Heart left ventricle (tissue), 16 donors: ENCODE measurements at places on chromosomes 6 and 20.

- DNase-seq: no peak
Measured at GRCh38 chr20:23437126-23437899, 2.2 kb upstream of the CSTL1 start.

GRCh38 chr6:34346175-34347119 lies 46.0 kb downstream of the NUDT3 start:
- no peak for DNase-seq

DNA sequence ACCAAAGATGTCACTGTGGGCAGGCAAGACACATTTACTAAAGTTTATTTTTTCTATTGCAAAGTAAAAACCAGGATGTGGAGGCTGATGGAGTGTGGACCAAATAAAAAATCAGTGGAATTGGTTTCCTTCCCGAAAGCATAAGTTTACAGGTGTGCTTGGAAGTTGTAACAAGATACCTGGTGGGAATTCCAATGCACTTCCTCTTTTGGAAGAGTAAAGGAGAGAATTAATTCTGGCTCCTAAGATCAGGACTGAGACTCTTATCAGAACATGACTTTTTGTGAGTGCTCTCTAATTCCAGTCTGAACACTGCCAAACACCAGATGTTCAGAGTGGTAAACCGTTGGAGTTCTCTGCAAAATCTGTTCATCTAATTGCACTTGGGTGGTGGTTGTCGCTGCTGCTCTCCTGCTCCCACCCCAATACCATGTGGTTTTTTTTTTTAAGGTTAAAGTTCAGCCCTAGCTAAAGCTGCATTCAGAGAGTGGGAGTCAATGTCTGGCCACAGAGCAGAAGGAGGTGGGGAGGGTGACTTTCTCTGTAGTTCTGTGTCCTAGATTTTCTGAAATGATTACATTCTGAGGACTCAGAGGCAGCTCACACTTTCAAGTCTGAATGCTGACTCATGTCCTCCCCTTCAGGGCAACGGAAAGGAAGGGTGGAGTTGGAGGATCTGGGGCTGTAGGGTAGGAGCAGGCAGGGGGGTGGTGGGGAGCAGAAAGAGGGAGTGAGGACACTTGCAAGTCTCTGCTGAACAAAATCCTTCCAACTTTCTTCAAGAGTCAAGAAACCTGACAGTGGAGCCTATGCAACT lies 275.8 kb upstream of the PRDM1 start:
- DNase-seq: peak; percentile 49

DNA sequence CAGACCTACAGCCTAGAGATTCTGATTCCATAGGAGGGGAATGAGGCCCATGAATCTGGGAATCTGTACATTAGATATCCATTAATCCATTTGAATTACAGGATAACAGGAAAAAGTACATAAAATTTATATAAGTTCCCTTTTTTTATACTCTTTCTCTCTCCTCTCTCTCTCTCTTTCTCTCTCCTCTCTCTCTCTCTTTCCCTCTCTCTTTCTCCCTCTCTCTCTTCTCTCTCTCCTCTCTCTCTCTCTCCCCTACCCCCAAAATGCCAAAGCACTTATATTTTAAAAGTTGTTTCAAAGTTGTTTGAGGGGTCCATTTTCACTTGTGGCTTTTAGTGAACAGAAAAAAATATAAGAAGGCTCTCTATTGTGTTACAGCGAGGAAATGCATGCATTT lies 15.1 kb downstream of the TSHZ2 start:
- DNase-seq: no peak

DNA sequence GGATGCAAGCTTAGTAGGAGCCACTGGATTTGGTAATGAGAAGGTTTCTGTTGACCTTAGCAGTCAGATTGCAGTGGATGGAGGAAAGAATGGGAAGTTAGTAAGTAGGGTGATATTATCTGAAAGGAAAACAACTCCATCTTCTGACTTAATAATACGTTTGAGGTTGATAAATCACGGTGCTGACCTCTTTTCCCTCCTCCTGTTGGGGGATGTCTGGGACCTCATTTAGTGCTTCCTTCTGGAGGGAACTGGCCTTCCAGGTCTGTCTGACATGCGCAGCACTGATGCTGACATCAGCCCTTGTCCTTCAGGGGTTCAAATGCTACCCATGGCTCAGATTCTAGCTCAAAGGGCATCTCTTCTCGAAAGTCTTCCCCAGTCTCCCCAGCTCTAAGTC lies 48.2 kb upstream of the AKAP12 start:
- no peak for DNase-seq

DNA sequence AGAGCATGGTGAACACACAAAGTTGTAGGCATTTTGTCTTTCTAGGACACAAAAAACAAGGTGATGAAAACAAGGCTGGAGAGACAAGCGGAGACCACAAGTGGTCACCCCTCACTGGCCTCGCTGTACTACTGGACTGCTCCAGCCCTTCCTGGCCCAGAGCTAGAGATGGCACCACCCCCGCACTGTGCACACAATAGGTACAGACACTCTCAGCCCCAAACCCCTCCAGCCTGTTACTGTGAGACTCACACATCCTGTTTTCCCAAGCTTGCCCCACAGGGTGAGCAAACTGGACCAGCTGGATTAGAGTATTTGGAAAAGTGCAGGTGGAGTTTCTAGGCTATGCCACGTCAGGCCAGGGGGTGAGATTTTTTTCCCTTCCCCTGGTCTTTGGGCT lies 8.4 kb upstream of the ZSWIM1 start:
- DNase-seq: no peak

DNA sequence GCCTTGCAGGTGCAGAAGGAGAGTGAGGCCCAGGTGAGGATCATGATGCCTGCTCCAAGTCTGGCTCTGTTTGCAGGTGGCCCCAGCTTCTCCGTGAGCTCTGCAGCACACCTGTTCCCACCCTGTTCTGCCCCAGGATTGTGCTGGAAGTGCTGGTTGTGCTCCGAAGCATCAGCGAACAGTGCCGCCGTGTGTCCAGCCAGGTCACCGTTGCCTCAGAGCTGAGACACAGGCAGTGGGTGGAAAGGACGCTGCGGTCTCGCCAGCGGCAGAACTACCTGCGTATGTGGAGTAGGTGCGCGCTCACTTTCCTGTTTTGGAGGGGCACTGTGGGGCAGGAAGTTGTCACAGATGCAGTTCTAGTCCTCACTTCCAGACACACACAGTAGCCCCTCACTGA lies 25.0 kb downstream of the ERMARD start:
- no peak for DNase-seq

DNA sequence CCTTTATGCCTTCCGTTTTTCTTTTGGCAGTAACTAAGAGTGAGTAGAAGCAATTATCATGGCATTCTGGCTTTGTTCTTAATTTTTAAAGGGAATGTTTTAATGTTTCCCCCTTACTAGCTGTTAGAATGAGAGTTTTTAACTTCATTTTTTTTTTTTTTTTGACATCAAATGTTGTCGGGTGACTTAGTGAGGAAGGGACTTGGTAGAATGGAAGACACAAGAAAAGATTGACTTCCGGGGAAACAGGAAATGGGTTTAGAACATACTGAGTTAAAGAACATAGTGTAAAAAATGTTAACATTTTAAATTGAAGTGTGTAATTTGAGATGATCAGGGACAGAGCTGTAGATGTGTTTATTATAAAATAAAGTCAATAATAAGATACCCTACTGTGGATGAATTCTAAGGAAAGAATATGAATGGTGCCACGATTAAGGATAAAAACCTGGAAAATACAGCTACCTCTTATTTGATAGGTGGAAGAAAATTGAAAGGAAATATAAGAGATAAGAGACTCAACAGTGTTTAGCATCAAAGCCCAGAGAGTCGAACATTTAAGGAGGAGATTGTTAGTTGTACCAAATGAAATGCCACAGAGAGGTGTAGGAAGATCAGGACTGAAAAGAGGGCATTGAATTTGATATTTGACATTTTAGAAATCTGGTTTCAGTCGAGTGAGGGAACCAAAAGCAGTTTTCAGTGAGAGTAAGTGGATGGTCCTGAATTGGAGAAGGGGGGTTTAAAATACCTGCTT lies 9.4 kb downstream of the HSF2 start:
- DNase-seq: no peak

- no peak for DNase-seq
Measured at GRCh38 chr6:51479296-51479695, 608.1 kb downstream of the PKHD1 start.

DNA sequence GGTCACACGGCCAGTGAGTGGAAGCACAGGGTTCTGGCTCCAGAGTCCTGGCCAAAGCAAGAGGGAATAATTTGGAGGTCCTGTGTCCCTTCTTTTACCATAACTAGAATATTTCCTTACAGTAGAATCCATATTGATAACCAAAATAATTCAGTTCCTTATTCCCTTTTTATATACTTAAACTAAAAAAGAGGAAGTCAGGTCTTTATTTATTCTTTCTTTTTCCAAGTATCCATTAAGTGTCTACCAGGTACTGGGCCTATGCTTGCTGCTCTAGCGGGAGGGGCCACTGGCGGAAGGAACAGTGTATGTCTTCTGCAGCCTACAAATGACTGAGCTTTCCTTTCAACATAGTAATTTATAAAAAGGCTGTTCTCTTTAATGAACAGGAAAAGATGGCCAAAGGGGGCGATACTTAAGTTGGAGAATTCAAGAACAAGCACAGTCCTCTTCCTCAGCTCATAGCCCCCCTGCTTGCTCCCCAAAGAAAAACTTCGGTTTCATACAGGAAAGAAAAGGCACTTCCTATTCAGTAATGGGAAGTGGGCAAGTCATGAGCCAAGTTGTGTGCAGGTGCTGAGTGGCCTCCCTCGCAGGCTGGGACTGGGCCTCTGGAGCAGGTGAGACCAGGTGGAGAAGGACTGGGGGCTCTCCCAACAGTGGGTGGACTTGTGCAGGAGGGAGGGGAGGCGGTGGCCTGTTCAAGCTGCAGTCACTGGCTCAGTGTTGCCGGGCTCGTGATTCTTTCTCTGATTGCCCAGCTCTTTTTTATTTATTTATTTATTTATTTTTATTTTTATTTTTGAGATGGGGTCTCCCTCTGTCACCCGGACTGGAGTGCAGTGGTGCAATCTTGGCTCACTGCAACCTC lies 110.9 kb downstream of the ARMC2 start:
- DNase-seq: no peak

GRCh38 chr6:63538550-63538949 lies 33.7 kb upstream of the LOC128125822 start:
- no peak for DNase-seq

DNA sequence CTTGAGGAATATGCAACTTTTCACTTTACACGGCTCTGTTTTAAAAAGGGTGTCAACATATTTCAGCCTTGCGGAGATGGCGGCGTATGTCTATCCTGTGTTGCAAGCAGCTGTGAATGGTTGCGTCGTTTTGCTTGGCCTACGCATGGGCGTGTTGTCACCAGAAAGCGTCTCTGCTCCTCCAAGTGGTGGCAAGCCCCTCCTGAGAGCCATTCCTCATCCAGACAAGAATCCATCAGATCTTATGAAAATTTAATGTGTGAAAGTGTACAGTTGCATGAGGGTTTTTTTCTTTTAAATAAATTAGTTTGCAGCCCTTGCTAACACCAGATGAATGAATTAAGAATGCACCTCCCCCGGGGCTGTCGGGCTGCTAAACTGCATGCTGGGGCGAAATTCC lies 114.4 kb downstream of the PHACTR3 start:
- no peak for DNase-seq

GRCh38 chr20:58604128-58604881 lies 46.8 kb upstream of the STX16 start:
- no peak for DNase-seq

DNA sequence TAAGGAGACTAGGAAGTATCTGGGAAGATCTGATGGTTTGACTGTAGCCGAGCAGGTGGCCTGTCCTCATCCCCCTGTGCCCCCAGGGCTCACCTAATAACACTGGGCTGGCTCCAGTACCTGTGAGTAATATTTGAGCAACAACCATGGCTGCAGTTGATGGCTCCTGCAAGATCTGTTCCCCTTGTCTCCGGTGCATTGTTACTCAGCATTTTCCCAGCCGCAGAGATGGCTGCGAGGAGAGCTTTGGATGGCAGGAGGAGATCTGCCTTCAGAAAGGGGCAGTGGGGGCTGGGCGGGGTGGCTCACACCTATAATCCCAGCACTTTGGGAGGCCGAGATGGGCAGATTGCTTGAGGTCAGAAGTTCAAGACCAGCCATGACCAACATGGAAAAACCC lies 39.3 kb downstream of the PTK7 start:
- DNase-seq: no peak

DNA sequence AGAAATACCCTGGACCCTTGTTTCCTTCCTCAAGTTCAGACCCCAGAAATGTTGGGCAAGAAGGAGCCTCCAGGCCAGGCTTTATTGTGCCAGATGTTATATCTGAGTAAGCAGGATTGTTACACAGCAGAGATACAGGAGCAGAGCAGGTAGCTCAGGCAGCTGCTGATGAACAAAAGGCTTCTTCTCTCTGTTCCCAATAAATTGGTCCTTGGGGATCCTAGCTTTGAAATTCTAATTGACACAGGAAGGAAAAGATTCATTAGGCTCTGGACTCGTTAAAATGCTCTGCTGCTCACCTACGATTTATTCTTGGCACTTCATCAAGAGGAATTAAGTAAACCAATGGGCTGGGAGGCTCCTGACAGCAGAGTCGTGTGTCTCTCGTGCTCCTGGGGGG lies 54.2 kb downstream of the RALY start:
- DNase-seq: no peak

GRCh38 chr20:6613280-6613861 lies 154.1 kb upstream of the BMP2 start:
- no peak for DNase-seq

- no peak for DNase-seq
Measured at GRCh38 chr20:36277546-36277945, 28.6 kb upstream of the DLGAP4 start.

GRCh38 chr20:49924247-49924646 lies 8.9 kb upstream of the SPATA2 start:
- no peak for DNase-seq
